ENCODE measurements at places on chromosomes 11 and 22.
A peak's percentile ranks its signal among the peaks of the same experiment; 100 is the strongest.

GRCh38 chr11:26188554-26188953 lies 143.4 kb upstream of the ANO3 start:
- DNase-seq: peak; percentile 15

DNA sequence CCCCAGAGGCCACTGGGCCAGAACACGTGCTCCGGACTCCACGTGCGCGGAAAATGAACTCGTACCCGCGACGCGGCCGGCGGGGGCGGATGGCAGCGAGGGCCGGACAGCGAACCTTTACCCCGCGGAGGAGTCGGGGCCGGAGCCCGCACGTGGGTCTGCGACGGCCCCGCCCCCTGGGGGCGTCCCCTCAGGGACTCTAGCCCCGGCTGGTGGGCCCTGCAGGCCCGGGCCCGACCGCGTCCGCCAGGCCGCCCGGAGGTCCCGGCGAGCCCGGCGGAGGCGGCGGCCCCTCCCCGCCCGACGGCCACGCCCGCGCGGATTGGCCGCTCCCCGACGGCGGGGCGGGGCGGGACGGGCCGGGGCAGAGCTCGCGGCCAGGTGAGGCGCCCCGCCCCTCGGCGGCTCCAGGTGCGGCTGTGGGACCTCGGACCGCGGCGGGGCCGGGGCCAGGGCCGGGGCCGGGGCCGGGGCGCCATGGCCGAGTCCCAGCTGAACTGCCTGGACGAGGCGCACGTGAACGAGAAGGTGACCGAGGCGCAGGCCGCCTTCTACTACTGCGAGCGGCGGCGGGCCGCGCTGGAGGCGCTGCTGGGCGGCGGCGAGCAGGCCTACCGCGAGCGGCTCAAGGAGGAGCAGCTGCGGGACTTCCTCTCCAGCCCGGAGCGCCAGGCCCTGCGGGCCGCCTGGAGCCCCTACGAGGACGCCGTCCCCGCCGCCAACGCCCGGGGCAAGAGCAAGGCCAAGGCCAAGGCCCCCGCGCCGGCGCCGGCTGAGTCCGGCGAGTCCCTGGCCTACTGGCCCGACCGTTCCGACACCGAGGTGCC lies at the start of gene FAM83F:
TSS of gene FAM83F (plus strand) at position 389 of the 827 bp plus-strand sequence. CDS start at position 478, 89 bp downstream.
- DNase-seq: no peak

- no peak for DNase-seq
Measured at GRCh38 chr11:77446911-77447629, 26.8 kb downstream of the PAK1 start.

- DNase-seq: no peak
Measured at GRCh38 chr11:64535811-64536210, 55.2 kb upstream of the SLC22A12 start.

GRCh38 chr22:19880786-19881569 lies 26.3 kb upstream of the GNB1L start:
- DNase-seq: peak; percentile 95

DNA sequence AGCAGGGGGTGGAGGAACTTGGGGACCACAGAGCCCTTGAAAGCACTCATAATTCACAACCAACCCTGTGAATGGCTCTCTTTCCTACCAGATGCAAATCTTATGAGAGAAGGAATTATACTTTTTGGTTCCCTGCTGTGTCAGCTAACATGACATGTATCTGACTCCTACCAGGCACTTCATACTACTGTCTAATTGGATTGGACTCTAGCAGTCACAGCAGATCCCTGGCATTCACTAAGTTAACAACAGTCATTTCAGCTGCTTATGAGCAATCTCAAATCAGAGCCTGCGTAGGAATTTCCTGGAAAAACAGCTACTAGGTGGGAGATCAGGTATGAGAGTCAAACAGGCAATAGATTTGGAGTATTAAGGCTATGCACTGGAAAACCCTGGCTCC lies 11.1 kb upstream of the ENDOD1 start:
- DNase-seq: no peak

DNA sequence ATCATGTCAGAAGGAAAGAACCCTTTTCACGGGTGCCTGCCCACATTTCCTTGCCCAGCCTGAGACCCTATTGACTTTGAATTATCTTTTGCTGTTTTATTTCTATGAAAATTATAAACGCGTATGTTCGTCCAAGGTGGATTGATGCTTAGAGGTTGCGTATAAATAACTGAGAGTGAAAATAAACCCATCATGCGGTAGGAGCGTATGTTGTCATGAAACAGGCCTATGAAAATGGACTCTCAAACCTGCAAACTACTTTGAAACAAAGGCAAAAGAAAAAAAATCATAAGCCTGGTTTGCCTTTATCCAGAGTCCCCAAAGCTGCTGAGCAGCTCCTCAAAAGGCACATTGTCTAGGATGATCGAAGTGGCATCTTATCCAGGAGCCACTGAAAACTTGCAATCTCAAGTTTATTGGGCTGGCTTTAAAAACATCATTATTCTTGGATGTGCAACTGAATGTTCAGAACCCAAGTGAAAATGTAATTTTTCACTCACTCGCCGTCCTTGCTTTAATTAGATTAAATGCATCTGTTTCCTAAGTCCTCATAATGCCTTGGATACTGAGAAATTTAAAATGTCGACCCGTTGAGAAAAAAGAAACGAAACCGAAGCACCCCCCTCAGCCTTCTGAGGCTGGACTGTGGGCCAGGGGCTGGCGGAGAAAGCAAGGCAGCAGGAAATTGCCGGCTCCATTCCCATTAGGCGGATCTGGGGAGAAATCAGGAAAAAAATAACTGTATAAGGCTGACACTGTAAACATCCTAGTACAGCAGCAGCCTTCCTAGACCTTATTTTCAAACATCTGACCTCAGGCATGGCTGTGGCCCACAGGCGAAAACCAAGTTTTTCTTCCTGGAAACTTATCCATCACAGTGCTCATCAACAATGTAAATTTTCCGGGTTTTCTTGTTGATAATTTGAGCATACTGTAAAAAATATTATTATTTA lies 82.9 kb upstream of the PPARA start:
- no peak for DNase-seq

DNA sequence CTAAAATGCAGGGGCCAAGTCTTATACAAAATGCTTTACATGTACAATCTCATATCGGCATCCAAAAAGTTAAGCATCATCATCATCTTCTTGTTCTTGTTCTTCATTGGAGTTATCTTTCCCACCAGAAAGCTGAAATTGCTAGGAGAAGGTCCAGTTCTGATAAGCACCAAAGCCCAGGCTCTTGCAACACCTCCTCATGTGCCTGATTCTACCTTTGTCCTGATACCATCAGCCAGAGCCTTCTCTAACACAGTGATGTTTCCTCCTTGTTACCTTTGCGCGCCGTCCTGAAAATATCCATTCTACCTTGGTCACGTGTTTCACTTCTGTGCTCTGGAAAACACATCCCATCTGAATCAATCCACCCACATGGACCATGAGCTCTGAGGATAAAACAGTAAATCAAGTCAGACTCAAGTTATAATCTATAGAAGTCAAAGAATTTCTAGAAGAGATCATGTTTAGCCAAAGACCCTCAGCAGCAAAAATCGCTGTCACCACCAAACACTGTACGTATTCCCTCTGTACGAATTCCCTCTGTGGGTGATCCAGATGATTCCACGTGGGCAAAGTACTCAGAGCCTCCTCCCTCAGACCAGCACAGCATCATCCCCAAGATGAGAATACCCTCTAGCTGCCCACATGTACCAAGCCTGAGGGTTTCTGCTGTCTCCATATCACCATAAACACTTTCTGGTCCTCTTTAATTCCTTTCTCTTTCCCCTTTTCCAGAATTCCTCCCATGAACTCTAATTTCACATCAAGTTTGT lies 19.0 kb downstream of the JAML start:
- DNase-seq: no peak

GRCh38 chr22:38734421-38735100 lies 21.2 kb downstream of the SUN2 start:
- no peak for DNase-seq

GRCh38 chr11:117647872-117648271 lies 149.1 kb downstream of the DSCAML1 start:
- DNase-seq: no peak

- no peak for DNase-seq
Measured at GRCh38 chr22:44316393-44317122, 3.8 kb upstream of the SHISAL1 start.

DNA sequence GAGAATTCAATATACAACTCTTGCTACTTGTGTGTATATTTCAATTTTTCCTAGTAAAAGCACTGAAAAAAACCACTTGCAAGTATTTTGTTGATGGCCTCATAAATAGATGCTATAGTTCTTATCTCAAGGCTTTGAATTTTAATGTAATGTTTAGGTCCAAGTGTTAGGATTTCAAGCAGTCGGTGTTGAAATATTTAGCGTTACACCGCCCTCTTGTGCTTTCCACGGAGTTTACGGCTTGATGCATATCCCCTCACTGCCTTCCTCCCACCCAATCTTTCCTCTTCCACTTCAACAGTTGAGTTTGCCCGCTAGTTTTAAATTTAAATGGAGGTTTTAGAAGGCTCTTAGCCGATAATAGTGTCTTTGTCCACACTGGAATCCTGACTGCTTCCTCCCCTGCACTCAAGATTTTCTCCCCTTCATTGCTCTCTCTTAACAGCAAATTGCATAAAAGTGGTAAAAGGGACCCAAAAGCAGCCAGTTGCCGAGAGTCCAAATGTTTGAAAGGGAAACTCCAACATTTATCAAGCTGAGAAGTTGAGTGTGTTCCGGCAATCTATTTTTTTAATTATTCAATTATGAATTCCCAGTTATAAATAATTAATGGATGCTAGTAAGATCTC lies 25.9 kb upstream of the HTATIP2 start:
- DNase-seq: peak; percentile 20

GRCh38 chr11:10030122-10030490 lies 263.9 kb downstream of the SBF2 start:
- no peak for DNase-seq

DNA sequence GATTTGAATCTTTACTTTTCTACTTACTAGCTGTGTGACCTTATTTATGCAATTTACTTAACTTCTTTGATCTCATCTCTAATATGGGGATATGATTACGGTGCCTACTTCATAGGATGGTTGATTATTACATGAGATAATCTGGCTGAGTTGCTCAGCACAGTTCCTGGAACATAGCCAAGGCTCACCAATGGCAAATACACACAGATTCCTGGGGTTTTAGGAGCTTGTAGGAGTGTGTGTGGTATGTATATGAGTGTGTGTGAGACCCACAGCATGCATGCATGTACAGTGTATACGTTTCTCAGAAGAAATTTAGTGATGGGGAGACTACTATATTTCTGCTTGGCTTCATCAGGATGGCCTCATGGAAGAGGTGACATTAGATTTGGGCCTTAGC lies 256.9 kb downstream of the KIRREL3 start:
- no peak for DNase-seq

- DNase-seq: no peak
Measured at GRCh38 chr11:120385110-120385509, 48.9 kb downstream of the ARHGEF12 start.

GRCh38 chr11:58994171-58994570 lies 54.9 kb downstream of the GLYATL1 start:
- DNase-seq: no peak

GRCh38 chr11:77053217-77054015 lies 13.4 kb upstream of the CAPN5 start:
- DNase-seq: no peak

- no peak for DNase-seq
Measured at GRCh38 chr11:34205326-34206035, 100.1 kb downstream of the NAT10 start.

DNA sequence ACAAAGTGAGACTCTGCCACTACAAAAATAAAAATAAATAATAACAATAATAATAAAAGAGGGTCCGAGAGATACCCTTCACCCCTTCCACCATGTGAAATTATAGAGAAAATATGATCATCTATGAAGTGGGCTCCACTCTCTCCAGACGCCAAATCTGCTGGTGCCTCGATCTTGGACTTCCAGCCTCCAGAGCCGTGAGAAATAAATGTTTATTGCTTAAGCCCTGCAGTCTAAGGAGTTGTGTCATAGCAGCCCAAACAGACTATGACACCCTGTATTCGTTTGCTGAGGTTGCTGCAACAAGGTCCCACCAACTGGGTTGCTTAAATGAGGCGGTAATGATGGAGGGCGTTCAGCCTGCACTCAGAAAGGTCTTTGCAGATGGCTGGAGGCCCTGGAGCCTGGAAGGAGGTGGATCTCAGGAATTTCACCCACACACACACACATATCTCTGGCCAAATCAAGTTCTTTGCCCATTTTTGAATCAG lies 7.6 kb upstream of the SEPTIN5 start:
- no peak for DNase-seq

GRCh38 chr22:37669586-37669985 lies 5.8 kb upstream of the LGALS1 start:
- peak; percentile 12 for DNase-seq

DNA sequence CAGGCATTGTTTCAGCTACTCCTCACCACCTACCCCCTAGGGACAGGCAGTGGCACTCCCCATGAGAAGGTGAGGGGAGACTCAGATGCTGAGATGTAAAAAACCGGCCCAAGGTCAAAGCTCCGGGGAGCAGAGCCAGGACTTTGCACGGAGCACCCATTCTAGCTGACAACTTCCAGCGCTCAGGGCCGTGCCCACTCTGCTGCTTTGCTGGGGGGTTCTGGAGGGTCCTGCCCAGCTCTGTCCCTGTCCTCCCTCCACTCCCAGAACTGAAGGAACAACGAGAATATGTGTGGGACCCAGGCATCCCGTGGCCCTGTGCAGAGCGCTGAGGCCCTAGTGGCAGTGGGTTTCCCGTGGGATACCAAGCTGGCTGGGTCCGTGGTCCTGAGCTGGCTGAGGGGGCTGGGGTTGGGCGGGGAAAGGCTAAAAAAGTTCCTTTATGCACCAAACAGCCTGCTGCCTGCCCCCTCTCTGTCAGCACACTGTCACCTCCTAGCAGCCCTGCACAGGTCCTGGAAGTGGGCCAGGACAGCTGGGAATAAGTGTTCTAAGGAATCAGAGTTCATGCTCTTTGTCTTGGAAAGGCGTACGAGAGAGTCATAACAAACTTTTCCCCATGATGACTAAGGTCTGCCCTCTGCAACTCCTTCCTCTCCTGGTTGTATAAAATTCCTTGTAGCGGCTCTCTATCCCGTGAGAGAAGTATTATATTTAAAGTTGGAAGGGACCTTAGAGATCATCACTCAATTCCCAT lies 1.9 kb downstream of the MS4A10 start:
- DNase-seq: peak; percentile 41

- DNase-seq: no peak
Measured at GRCh38 chr11:134576721-134577171, 164.7 kb upstream of the B3GAT1 start.

DNA sequence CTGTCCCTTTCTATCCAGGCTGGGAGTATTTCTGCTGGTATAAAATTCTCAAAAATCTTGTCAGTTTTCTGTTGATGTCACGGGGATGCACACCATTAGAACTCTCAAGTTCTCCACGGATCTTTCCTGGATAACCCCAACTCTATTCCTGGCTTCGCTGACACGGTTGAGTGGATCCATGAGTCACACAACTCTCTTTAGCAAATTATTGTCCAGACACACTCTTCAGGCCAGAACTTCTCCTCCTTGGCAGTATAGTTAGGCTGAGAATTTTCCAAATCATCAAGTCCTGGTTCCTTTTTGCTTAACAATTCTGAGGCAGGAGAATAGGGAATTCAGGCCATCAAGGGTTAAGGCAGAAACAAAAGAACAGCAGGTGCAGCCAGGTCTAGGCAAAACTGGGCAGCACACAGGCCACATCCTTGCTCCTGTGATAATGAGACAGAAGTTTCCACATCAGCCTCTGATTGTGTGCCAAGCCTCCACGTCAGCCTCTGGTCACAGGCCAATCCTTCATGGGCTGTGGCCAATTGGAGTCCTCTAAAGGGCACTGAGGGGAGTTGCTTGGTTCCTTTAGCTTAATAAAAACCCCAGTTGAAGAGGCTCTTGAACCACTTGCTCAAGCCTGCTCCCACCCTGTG lies 5.7 kb upstream of the ACAT1 start:
- peak; percentile 86 for DNase-seq
